ENCODE measurements at places on chromosomes 16 and 17.

GRCh38 chr16:89847051-89847939 is 19.0 kb downstream of the SPIRE2 start:
- DNase-seq: no peak

- DNase-seq: no peak
Measured at GRCh38 chr17:22145605-22146178, 453.4 kb downstream of the KCNJ18 start.

GRCh38 chr16:2854700-2855309 is 3.2 kb downstream of the PRSS22 start:
- no peak for DNase-seq

GRCh38 chr17:74836691-74837467 is 22.8 kb downstream of the GRIN2C start:
- no peak for DNase-seq

Data from stromal cell of bone marrow (primary cell).